Activated CD8-positive, alpha-beta memory T cell treated with anti-CD3 and anti-CD28 coated beads for 36 hours (primary cell): ENCODE measurements at places on chromosomes 7 and 10. TPM values are rescaled to one million over a fixed set of nuclear protein-coding genes. Genes with fewer than 3 reads are reported as not detected.

GIMAP4 gene
- total RNA-seq, result 26.3 TPM

MALRD1 gene
- not detected for total RNA-seq

ZNF679 gene
- total RNA-seq, result not detected

MNX1 gene
- total RNA-seq, result not detected

CCDC172 gene
- total RNA-seq, result not detected

SYT15 gene
- 0.42 TPM for total RNA-seq

UNCX gene
- total RNA-seq, result not detected

DGKI gene
- total RNA-seq, result 2.0 TPM

TES gene
- 66.5 TPM for total RNA-seq

AKR1C1 gene
- total RNA-seq, result 0.17 TPM

SFRP4 gene
- not detected for total RNA-seq

KLF14 gene
- not detected for total RNA-seq

NUTM2A gene
- 0.38 TPM for total RNA-seq

PPP1R3A gene
- total RNA-seq, result not detected

HSPA12A gene
- total RNA-seq, result not detected

SP4 gene
- total RNA-seq, result 20.8 TPM

EVX1 gene
- total RNA-seq, result not detected

NDUFB2 gene
- 198 TPM for total RNA-seq

FAM13C gene
- total RNA-seq, result not detected

CHAT gene
- not detected for total RNA-seq

SPDYE5 gene
- total RNA-seq, result not detected

C10orf67 gene
- not detected for total RNA-seq

GPC2 gene
- total RNA-seq, result 2.8 TPM

ADRB1 gene
- total RNA-seq, result 0.88 TPM

LIPK gene
- not detected for total RNA-seq

GSTO2 gene
- total RNA-seq, result 1.3 TPM

CPA2 gene
- total RNA-seq, result not detected

SYT15B gene
- total RNA-seq, result 0.06 TPM

EGR2 gene
- total RNA-seq, result 91.3 TPM

DPP6 gene
- total RNA-seq, result not detected

NKX2-3 gene
- total RNA-seq, result not detected

PON1 gene
- not detected for total RNA-seq

SPAG6 gene
- total RNA-seq, result not detected

C10orf143 gene
- total RNA-seq, result 4.0 TPM

DNAJC9 gene
- total RNA-seq, result 68.9 TPM

DRGX gene
- not detected for total RNA-seq

NHLRC2 gene
- 32.1 TPM for total RNA-seq

JAZF1 gene
- 5.7 TPM for total RNA-seq

FGFR2 gene
- not detected for total RNA-seq

TUBAL3 gene
- total RNA-seq, result not detected

SERPINE1 gene
- 0.17 TPM for total RNA-seq
